ENCODE measurements at places on chromosomes 5 and 9.

DNA sequence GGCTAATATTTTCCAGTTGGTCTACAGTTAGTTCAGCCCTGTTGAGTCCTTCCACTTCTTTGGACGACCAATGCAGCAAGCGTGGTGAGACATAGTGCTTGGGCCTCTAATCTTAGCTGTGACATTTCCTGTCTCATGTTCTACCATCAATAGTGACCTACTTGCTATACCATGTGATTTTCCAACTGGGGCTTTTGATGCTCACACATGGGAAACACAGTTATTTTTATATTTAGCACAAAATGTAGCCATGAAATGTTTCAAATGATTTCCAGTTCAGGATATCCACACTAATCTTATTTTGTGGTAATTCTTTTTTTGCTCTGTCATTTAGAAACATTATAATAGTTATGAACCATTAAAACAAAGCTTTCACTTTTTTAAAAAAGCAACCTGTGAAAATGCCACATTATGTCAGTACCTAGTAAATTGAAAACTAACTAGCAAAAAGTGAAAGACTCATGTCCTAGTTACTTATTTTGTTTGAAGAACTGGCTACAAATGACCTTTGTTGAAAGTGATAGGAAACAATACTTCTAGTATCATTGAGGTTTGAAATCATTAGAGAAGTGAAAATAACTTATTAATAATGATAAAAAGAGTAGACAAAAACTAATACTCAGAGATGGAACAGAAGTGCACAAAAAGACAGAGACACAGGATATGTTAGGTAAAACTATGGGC, 18.3 kb downstream of the MARCHF3 start:
- no peak for DNase-seq

DNA sequence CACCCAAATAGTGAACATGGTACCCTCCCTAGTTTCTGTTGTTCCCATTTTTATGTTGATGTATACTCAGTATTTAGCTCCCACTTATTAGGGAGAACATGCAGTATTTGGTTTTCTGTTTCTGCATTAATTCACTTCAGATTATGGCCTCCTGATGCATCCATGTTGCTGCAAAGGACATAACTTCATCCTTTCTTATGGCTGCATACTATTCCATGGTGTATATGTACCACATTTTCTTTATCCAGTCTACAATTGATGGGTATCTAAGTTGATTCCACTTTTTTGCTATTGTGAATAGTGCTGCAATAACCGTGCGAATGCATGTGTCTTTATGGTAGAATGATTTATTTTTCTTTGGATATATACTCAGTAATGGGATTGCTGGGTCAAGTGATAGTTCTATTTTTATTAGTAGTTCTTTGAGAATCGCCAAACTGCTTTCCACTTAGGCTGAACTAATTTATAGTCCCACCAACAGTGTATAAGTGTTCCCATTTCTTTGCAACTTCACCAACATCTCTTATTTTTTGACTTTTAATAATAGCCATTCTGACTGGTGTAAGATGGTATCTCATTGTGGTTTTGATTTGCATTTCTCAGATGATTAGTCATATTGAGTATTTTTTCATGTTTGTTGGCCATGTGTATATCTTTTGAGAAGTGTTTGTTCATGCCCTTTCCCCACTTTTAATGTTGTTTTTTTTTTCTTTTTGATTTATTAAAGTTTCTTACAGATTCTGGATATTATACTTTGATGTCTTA, 79.6 kb downstream of the SMIM15 start:
- DNase-seq: no peak

GRCh38 chr5:39253196-39253595, 33.8 kb upstream of the FYB1 start:
- DNase-seq: no peak

- DNase-seq: no peak
Observed at GRCh38 chr5:56288873-56289601, 55.9 kb upstream of the ANKRD55 start.

DNA sequence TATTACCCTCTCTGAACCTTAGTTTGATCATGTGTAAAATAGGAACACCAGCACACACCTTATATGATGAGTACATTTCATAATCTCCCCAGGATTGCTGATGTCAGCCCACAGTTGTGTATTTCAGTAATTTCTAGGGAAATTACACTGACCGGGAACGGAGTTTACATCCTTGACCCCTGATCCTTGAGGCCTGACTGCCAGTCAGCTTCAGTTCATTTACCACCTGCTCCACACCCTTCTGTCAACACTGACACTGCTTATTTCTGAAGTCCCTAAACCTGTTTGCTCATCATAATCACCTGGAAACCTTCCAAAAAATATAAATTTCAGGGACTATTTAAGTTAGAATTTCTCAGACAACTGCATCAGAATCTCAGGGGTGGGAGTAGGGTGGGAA, 55.3 kb downstream of the ZNF622 start:
- no peak for DNase-seq

- no peak for DNase-seq
Observed at GRCh38 chr5:6704361-6704851, 8.8 kb upstream of the TENT4A start.
